ENCODE measurements at places on chromosomes 5 and 9.

DNA sequence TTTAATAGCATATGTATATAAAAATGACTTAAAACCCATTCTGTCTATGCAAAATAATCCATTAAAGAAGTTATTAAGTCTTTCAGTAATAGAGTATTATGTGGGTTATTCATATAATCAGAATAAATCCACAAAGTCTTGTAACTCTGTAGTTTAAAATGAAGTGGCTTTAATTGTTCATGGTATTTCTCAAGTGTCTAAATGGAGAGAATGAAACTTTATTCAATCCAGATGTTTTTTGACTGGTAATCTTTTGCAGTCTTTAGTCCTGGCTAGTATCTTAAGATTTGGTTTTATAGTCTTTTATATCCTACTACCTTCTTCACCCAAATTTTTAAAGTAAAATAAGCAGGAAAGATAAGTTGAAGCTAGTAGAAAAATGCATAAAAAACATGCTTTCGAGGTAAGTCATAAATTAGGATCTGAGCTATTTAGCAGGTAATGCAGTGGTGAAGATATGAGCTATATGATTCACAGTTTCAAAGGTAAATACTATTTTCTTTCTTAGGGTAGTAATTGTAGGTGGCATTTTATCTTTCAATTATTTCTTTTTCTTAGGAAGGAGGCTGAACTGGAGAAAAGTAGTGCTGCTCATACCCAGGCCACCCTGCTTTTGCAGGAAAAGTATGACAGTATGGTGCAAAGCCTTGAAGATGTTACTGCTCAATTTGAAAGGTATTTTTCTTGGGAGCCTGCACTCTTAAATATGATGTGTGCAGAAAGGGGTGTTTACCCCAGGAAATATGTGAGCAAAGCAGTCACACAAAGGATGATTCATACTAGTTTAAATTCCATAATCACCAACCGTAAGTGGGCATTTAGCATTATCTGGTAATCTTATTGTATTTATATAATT is 17.9 kb downstream of the HMMR start:
- no peak for DNase-seq

GRCh38 chr9:104258296-104259011 is 164.3 kb downstream of the SMC2 start:
- no peak for DNase-seq

DNA sequence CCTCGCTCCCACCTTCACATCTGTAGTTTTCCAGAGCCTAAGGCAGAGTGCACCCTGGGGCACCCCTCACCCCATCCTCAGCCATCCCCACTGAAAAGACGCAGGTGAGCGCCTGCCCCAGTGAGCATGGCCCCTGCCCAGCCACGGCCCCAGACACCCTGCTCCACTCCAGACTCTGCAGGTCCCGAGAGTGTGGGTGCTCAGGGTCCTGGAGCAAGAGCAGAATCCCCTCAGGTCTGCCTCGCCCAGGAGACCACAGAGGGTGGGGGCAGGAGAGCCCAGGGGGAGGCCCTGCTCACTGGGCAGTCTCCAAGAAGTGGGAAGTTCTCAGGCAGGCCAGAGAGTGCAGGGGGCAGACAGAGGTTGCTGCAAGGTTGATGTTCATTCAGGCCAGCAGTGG is 158.6 kb upstream of the PPP1R26 start:
- DNase-seq = no peak

GRCh38 chr9:99076483-99077171 is 28.3 kb upstream of the TGFBR1 start:
- no peak for DNase-seq

GRCh38 chr9:104386425-104387069 is 117.5 kb upstream of the OR13F1 start:
- DNase-seq = no peak

GRCh38 chr9:114988962-114989599 is 58.7 kb upstream of the TNFSF8 start:
- DNase-seq = no peak

GRCh38 chr5:137734962-137735554 is 831 bp downstream of the KLHL3 start:
- peak; percentile 53 for DNase-seq

Data from right hindlimb (tissue), 1 donor.